Stimulated activated CD4-positive, alpha-beta T cell treated with anti-CD3 and anti-CD28 coated beads, TNF-alpha, amount 100 ng/mL, for 24 hours (primary cell): ENCODE measurements at places on chromosomes 2 and 18.

- DNase-seq = no peak
Observed at GRCh38 chr2:64186699-64187605, 42.7 kb upstream of the PELI1 start.

DNA sequence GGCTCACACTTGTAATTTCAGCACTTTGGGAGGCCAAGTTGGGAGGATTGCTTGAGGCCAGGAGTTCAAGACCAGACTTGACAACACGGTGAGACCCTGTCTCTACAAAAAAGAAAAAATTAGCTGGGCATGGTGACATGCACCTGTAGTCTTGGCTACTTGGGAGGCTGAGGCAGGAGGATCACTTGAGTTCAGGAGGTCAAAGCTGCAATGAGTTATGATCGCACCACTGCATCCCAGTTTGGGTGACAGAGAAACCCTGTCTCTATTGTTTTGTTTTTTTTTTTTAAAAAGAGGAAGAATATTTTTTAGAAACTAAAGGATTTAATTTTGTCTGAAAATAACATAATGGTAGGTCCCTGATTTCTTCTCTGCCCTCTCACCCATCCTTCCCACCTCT is 79.4 kb upstream of the TMEM200C start:
- DNase-seq = no peak

DNA sequence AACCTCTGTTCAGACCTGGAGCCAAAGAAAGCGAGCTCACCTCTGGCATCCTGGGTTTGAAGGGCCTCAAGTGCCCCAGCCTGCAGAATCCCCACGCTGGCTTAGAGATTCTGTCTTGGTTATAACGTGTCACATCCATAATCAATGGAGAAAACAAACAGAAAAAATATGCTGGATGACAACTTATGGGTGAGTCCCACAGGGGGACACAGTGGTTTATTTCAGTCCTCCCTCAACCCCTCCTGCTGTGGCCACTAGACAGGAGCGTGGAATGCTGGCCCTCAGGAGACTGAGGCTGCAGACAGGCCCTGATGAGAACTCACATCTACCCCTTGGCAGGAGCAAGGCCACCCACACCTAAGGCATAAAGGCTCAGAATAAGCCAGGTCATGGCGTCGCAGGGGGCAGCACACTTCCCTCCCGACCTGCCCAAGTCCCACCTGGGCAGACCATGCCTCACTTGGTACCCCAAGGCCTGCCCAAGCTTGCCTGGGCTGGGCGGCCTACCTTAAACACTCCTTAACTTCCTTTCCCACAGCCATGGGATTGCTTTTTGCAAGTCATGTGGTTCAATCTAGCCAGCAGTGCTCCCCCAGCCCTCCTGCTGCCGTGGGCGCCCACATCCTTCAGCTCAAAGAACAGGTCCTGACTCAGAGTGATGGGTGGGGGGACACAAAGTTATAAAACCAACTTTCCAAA is 19.9 kb downstream of the COX7A2L start:
- DNase-seq = no peak

- no peak for DNase-seq
Observed at GRCh38 chr18:1680108-1680507, 775.4 kb downstream of the ADCYAP1 start.

GRCh38 chr2:15315411-15315810 is 245.7 kb downstream of the NBAS start:
- no peak for DNase-seq

- no peak for DNase-seq
Observed at GRCh38 chr2:2867397-2867979, 510.1 kb downstream of the EIPR1 start.

GRCh38 chr2:234960175-234961088 is 8.6 kb downstream of the SH3BP4 start:
- DNase-seq = no peak

- DNase-seq = no peak
Observed at GRCh38 chr2:86751778-86752177, 31.7 kb downstream of the RMND5A start.

DNA sequence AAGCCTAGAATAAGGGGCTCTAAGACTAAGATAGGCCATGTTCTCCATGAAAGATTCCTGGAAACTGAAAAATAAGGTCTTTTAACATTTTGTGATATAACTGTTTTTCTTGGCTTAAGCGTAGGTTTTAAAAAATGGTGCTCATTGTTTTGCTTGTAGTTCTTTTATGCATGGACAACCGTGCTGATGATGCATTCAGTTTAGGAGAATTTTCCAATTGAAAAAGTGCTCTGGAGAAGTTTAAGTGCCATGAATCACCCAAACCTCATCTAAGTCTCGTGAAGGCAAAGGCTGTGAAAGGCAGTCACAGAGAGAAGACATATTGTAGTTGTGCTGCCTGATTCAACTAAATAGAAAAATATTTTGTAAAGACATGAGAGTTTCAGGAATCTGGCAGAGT is 111.8 kb upstream of the GAREM1 start:
- no peak for DNase-seq

- DNase-seq = no peak
Observed at GRCh38 chr18:57668021-57668420, 46.4 kb upstream of the NARS1 start.

GRCh38 chr2:229153951-229154350 is 117.1 kb downstream of the PID1 start:
- DNase-seq = no peak

- no peak for DNase-seq
Observed at GRCh38 chr2:102061962-102062795, 70.4 kb downstream of the IL1R2 start.

- peak; percentile 11 for DNase-seq
Observed at GRCh38 chr18:46097431-46097800, 680 bp downstream of the ATP5F1A start.

GRCh38 chr2:48551548-48551947 is 21.6 kb downstream of the STON1 start:
- no peak for DNase-seq

DNA sequence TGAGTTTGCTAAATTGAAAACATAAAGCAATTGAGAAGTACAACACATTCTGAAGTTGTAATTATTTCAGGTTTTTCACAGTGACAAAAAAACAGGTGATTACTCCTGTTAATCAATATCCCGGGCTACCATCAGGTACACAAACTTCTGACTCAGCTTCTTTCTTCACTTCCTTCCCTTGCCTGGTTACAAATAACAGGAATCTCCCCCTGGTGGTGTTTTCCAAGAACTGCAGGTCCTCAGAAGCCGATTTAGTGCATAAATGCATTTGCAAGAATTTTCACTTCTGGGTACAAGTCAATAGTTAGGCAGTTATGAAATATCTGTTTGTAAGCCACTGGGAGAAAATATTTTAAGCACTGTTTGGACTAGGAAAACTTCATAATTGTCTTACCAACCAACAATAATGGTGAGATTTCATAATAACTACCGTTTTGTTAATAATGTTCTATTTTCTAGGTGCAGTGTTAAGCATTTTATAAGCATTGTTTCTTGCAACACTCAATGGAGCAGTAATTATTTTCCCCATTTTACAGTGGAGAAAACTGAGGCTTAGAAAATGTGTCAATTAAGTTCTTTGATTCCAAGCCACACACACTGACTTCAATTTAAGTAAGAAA is 12.4 kb upstream of the GMCL1 start:
- peak; percentile 47 for DNase-seq

GRCh38 chr2:149990965-149991364 is 403.4 kb upstream of the MMADHC start:
- no peak for DNase-seq

- no peak for DNase-seq
Observed at GRCh38 chr2:119728421-119728820, 31.3 kb upstream of the PTPN4 start.

- no peak for DNase-seq
Observed at GRCh38 chr2:46375566-46376125, 78.4 kb downstream of the EPAS1 start.

- DNase-seq = no peak
Observed at GRCh38 chr2:2621855-2622254, 290.8 kb upstream of the MYT1L start.
